ENCODE measurements at places on chromosomes 6 and 20.

- no peak for DNase-seq
Measured at GRCh38 chr6:99612551-99613408, 6.1 kb downstream of the PRDM13 start.

GRCh38 chr6:79246891-79247290 lies 12.4 kb upstream of the HMGN3 start:
- DNase-seq = no peak

- no peak for DNase-seq
Measured at GRCh38 chr6:93243231-93243778, 176.1 kb downstream of the EPHA7 start.

- DNase-seq = no peak
Measured at GRCh38 chr20:38997622-38998021, 35.5 kb downstream of the DHX35 start.

GRCh38 chr6:15073344-15073789 lies 172.5 kb upstream of the JARID2 start:
- no peak for DNase-seq

- no peak for DNase-seq
Measured at GRCh38 chr6:3202999-3203696, 24.3 kb downstream of the TUBB2B start.

DNA sequence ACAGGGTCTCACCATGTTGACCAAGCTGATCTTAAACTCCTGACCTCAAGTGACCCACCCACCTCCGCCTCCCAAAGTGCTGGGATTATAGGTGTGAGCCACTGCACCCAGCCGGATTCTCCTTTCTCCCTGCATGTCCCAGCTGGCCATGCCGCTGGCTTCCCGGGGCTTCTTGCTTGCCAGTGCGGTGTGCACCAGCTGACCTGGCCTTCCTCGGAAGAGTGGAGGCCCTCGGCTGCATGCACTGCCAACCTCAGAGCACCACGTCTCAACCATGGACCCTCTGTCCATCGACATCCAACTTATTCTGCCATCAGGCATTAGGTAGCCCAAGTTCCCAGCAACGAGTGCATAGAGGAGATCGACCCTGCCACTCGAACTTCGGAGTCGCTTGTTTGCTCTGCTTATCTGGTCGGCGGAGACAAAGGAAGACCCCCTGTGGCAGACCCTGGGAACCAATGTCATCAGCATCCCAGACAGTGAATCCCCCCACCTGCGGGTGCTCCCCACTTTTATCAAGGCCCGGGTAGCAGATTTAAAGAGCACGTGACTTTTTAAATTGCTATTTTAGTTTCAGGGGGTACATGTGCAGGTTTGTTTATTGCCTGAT lies 307.8 kb downstream of the CDH4 start:
- no peak for DNase-seq

DNA sequence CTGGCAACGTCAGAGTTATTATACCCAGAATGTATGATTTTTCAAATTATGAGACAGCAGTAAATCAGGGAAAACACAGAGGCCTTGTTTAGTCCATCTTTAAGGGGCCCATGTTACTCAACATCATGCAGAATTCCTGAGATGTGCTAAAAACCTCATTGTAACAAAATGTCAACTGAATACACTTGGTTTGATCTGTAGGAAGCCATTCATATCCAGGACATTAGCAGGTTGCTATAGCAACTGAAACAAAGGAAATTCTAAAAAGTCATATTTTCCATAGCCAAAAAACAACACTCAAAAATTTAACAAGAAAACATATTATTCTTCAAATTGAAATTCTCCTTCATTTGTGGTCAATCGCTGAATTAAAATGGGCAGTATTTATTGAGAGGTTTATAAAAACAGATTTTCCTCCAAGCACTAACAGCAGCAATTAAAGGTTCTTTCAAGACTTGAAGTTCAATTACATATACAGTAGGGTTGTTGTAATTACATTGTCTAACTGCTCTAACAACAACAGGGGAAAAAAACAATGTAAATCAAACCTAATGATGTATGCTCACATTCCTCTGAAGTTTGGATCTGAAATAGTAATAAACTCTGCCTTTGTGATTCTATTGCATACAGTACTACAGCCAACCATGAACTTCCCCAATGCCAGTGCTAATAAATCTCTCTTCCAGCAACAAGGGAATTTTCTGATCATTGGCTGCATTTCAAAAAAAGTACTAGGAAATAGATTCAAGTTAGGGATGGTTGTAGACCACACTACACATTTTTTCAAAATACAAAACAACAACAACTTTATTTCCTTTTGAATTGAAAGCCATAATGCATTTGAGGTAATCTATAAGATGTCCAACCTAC lies 34.9 kb downstream of the COL12A1 start:
- DNase-seq = no peak

- DNase-seq = no peak
Measured at GRCh38 chr6:166305562-166306117, 2.6 kb downstream of the PRR18 start.

- DNase-seq = no peak
Measured at GRCh38 chr6:119894811-119895210, 545.2 kb upstream of the MAN1A1 start.

DNA sequence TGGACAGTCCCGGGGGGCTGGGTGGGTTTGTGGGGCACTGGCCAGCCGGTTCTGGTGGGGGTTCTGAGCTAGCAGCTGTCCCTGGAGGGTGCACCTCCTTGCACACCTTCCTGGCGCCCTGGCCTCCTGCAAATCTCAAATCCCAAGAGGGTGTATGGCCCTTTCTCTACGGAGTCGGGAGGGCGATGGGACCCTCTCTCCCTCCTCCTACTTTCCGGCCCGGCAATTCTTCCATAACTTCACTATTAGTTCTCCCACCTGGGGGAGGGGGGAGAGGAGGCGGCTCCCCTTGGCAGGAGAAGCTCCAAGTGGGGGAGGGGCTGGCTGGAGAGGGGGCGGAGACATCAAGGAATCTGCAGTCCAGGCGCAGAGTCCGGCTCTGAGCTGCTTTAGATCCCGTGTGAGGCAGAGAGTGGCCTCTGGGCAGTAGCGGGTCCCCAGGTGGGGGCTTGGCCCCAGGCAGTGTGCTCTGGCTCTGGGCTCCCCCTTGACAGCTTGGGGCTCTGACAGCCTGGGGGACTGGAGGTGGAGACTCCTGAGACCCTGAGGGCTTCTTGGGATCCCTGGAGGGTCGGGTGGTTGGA lies 1.4 kb upstream of the LAMA5 start:
- DNase-seq = no peak

DNA sequence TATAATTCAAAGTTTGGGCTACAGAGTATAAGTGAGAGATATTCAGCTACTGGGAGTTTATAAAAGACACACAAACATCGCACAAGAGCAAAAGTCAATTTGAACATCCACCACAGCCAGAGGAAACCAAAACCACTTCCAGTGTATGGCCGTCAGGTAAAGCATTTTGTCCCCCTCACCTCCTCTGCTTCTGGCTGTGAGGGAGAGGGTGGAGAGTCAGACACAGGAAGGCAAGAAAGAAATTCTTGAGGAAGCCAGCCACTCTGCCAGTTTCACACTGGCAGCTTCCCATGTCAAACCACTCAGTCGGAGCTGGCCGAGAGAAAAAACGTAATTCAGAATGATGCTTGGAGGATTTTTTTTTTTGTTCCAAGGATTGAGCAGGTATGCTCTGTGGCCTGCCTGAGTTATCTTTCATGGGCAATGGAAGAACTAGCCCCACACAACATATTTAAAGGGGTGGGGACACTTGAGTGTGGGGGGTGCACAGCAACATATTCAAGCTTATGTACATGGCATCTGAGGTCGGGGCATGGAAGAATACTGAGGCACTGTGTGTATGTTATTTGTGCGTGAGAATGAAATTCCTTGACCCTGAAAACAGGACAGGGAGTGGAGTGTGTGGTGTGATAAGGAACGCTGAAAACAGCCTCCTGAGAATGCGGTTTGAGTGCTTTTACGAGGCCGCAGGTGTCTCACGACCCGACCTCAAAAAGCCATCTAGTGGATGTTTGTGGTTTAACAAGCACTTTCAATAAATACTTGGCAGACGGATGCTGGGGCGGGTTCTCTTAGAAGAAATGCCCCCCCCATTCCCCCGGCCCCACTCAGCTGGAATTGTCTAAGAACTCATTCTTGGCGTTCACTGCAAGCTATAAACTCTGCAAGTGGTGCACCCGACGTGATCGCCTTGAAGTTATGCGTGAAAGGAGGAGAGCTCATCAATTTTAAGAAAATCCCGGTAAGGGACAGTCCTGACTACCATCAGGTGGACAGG lies 27.5 kb upstream of the ZBTB22 start:
- peak; percentile 85 for DNase-seq

GRCh38 chr6:37507690-37508421 lies 8.2 kb upstream of the CCDC167 start:
- peak; percentile 53 for DNase-seq

- DNase-seq = no peak
Measured at GRCh38 chr6:108839083-108839642, 9.1 kb upstream of the ARMC2 start.

GRCh38 chr20:19757487-19758132 lies 448 bp upstream of the RIN2 start:
- no peak for DNase-seq

DNA sequence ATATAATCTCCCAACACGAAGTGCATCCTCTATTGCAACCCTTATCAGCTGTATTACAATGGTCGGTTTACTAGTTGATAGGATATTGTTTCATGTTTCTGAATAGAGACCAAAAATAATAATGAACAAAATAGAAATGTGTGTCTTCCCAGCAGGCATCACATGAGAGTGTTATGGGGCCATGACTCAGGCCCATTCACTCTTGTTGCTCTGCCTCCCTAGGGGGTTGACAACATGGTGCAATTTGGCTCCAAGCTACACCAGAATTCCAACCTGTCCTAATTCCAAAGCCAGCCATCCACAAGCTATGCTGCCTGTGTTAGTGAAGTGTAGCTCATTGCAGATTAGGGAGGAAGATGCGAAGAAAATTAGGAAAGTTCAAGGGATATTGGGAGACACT lies 13.1 kb upstream of the SAYSD1 start:
- DNase-seq = no peak

DNA sequence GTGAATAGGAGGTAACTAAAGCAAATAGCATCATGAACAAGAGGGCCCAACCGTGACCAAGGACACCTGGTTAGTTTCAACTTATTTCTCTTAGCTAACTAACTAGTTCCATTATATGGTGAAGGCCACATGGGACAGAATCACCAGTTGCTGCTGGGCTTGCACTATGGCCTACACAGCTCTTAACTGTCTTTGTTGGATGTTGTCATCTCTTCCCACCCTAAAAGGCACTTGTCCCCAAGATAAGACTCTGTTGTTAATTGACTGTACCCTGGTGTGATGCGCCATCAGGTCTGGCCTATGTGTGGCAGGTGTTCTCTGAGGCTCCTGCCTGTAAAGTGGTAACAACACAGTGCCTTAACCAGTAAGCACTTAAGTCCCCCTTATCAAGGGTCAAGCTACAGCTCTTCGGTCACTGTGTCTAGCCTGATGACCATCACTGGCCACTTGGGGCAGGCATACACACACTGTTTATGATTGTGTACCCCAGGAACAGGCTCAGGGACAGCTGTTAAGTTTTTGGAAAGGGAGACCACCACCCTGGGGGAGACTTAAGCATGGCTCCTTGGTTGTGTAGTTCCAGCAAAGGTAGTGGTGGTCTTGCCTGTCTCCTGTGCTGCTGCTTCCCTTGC lies 51.2 kb downstream of the CHD6 start:
- DNase-seq = no peak

GRCh38 chr6:17341891-17342290 lies 51.5 kb upstream of the CAP2 start:
- DNase-seq = no peak

GRCh38 chr20:54345821-54346220 lies 129.6 kb upstream of the DOK5 start:
- no peak for DNase-seq

DNA sequence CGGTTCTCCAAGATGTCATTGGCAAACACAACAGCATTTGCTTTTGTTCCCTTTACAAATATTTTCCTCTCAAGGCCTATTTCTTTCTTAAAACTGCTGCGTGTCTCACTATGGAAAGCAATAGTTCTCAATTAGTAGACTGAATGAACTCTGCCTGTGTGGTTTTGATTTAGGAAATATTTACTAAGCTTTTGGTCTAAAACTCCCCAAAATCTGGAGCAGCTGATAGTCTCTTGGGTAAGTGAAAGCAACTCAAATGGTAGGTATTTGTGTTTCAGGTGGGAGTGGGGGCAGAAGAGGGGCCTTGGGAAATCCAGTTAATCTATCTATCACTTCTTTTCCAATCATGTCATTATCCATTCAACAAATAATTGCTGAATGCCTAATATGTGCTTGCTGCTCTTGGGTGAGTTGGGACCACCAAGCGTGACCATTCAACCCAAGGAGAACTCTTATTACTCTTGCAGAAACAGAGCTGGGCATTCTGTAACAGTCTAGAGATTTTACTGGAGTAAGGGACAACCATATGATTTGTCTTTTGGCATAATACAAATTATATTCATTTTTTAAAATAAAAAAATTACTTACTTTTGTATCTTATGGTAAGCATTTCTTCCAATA lies 33.2 kb upstream of the ADTRP start:
- DNase-seq = no peak

DNA sequence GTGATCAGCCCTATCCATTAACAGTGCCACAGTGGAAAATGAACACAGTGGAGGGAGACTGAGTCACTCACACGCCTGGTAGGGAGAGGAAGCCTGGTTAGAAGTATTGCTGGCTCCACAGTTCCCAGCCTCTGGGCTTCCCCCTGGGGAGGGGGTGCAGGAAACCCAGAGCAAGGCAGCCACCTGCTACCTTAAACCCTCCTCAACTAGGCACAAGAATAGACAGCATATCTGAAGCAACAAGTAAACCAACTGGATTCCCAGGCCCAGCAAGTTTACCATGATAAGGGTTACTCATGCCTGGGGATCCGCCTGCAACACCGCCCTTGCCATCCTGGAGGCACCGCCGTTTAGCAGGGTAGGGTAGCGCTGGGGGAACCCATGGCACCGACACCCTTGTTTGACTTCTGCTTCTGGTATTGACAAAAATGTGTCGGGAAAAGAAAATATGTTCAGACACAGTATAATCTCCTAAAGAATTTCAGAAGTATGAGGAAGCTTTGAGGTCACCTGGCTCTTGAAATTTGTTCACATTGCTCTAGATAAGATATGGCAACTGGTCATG lies 38.3 kb downstream of the SLC22A23 start:
- DNase-seq = no peak

Data from central memory CD4-positive, alpha-beta T cell (primary cell).